ENCODE measurements at places on chromosomes 5 and 9.

- DNase-seq: no peak
Measured at GRCh38 chr9:4465910-4466309, 24.4 kb upstream of the SLC1A1 start.

DNA sequence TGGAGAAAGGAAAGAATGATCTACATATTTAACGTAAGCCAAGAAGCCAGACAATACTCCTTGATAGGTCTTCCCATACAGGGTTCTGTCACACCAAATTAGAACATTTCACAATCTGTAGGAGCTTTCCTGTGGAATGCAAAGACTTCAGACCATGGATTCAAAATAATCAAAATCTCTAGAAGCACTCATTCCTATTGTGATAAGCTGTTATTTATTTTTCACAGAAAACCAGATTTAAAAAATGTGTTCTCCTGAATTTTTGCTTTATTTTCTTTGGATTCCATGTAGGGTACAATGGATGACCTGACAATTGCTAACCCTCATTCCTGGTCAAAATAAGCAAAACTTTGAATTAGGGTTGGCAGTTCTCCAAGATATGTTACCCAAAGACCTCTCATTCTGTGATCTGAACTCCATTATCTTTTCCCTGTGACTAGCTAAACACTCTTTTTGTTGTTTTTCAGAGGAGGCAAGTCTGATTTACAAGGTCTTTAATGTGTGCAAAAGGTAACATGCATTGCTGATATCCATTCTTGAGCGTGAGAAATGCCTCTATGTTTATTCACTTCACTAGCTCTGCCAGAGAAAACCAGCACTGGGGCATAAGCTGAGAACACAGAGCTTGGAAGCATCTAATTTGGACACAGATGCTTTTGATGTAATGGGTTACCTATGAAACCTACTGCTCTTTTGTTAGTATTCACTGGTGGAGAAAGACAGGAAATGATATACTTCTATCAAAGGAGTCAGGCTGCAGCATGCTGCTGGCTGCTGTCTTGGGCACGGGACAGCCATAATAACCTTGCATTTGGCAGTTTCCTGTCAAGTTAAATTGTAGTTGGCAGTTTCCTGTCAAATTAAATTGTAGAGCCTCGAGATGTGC, 31.4 kb downstream of the ACTBL2 start:
- no peak for DNase-seq

DNA sequence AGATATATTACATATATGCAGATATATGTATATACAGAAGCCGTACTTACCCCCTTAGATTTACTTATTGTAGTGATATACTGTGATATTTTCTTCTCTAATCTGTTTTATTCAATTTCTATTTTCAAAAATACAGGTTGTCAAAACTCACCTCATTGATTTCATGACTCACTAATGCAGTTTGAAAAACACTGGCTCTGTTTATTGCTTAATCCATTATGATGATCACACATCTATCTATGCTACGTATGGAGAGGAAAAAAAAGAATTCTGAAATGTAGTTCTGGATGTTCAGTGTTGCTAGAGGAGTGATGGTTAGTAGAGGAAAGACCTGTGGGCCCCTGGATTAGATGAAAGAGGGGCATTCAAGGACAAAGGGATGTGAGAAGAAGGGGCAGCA, 121.0 kb upstream of the RPS23 start:
- no peak for DNase-seq

DNA sequence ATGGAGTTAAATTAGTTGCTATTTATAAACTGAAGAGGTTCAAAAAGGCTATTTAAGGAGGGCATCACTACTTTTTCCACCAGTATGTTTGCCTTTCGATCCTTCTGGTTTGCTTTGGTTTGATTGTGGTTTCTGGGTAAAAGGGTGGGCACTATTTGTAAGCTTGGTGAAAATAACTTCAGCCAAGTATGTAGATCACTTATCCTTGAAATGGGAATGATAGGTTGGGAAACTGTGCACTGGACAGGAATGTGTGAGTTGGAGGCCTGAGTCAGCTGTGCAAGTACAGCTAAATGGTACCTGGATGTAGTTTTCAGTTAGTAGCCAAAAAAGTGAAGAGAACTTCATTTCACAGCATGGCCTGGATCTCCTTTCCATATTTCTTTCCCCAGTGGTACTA, 466.2 kb downstream of the ENC1 start:
- DNase-seq: no peak

DNA sequence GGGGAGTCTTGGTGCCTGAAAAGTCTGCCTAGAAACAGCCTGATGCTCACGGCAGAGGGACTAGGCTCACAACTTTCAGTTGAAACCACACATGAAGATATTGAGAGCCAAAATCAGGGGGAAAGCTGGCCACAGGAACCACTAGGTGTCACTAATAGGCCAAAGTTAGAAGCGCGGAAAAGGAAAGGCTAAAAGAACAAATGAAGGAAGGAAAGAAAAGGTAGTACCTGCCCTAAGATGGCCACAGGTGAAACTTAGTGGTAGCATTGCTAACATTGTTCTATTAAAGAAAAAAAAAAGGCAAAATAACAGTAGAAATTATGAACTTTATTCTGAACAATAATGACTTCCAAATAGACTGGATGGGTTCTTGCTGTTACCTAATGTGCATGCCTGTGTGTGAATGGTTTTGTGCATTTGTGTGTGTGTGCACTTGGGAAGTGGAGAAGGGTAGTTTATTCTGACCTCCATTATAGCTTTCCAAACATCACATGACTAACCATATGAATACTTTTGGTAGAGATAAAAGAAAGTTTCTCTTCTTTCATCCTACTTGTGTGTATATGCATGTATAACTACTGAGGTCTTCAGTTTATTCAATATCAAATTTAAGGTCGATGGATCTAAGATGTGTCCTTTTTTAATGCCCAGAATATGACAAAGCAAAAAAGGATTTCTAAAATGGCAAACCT, 2.1 kb upstream of the RFESD start:
- no peak for DNase-seq

DNA sequence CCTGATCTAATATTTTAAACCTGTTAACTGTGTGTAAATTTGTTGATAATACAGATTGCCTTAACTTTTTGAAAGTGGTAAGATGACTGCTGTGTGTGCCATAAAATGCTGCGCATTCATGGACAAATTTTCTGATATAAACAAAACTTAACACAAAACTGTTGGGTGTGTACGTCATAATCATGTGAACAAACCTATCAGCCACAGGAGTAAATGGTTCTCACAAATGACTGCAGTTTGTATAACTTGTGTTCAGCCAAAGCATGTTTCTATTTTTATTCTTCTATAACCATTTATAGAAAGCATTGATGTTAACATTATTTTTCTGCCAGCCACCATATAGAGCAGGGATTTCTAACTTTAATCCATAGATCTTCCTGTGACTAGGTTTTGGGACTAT, 21.5 kb downstream of the CAMK4 start:
- no peak for DNase-seq

- no peak for DNase-seq
Measured at GRCh38 chr5:14948383-14948782, 76.8 kb upstream of the ANKH start.

DNA sequence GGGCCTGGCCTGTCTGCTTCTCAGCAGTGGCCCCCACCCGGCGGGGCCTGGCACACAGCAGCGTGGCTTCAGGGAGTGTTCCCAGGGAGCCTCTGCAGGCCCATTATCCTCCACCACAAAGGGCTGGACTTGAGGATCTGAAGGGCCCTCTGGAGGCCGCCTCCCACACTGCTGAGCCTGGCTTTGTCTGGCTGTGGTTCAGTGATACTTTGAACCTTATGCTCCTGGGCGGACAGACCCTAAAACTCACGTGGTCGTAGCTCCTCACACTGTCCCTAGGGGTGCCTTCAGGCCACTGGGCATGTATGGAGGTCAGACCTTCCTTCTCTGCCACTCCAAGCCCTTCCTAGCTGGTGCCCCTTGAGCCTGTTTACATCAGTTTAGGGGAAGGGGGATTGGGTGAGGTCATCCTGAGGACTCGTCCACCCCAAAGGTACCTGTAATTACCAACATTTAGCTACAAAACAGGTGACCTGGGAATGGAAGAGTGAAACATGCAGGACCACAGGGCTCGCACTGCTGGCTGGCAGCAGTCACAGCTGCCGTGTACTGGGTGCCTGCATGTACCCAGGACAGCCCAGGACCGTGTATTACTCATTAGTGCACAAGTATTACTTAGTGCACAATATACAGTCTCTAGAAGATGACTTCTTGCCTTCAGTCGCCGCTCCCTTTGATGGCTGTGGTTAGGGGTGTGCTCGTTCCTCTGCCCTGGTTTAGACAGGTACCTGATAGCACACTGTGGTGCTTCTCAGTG, 8.5 kb downstream of the GRHPR start:
- no peak for DNase-seq

DNA sequence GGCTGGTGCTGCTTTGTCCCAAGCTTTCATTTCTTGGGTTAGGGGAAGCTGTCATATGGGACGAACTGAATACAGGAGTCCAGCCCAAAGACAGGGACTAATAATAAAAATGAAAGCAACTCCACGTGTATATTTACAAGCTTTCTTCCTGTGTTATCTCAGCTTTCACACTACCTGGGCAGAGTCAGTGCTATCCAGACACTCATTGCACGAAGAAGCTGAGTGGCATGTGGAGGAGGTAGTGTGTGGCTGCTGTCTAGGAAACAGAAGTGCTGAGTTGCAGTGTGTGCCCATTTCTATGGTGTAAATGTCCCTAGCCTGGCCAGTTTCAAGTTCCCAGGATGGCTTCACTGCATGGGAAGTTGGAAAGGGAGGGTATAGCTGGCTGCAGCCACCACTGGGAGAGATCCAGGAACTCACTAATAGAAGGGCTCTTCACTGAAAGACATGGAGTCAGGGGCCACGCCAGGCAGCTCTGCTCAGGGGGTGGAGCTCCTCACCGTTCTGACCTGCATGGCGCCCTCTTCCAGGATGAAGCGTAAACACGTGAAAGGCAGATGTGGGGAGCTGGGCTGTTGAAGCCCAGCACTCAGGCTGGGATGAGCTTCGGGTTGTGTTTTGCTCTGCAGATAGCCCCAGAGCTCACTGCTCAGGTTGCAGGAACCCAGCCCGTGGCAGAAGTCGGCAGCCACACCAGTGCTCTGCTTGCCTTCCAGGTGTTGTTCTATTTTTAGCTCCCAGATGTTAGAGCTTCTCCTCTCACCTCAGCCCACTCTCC, 116.9 kb downstream of the IRX2 start:
- no peak for DNase-seq

DNA sequence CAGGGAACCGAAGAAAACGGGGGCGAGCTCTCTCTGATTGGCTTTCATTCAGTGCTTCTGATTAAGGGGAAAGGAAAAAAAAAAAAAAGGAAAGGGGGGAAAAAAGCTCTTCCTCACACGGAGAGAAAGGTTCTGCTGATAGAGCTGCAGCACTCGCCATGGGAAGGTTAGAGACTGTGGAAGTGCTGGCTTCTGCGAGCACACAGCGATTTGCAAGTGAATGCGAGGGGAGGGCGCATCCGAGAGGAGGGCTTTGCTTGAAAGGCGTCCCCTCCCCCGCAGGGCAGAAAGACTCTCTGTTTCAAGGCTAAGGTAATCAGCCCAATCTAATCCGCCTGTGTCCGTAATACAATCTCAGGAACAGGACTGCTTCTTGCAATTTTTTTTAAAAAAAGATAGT, at the start of gene CDH10:
TSS of gene CDH10 (minus strand) at position 218 of the 400 bp plus-strand sequence. CDS start 51,488 bp downstream, outside the sequence.
- DNase-seq: no peak

DNA sequence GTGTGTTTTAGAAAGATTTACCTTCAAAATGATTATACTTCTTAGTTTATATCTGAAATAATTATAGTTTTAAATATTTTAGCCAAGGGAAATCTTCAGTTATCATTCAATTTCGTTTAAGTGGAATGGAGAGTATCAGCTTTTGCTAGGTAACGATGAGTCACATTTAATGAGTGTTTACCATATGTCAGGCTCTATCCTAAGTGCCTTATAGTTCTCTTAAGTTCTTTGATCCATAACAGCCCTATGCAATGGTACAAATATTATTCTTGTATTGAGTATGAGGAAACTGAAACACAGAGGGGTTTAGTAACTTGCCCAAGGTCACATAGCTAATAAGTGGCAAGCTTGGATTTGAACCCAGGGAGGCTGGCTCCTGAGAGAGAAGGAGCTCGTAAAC, 37.5 kb upstream of the SHB start:
- DNase-seq: no peak

DNA sequence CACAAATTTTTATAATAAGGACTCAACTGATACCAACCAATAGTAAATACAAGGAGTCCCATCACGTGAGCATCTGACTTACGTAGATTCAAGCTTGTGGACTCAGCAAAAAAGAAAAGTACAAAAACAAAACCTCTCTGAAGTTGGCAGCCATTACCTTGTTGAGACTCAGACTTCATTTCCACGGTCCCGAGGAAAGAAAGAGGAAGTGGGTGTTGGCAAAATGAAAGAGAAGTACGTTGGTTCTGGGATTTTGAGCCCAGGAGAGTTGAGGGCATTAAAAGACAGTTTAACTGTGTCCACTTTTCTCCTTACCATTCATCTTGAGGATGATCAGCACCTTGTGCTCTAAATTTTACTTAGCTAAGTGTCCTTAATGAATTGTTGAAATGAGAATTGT, 26.7 kb downstream of the NCBP1 start:
- no peak for DNase-seq

DNA sequence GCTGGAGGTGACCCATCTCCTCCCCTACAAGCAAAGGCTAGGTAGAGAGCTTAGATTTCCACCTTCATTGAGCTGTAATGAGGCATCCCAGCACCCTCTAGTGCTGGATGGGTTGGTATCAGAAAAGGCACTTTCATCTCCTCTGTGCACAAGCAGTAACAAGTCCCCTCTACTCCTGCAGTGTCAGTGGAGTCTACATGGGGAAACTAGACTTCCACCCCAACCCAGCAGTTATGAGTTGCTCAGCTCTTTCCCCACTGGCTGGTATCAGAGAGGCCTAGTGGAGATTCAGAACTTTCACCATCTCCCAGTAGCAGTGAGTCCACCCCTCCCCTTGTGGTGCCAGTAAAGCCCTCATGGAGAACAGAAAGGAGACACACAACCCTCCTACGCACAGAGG, 17.9 kb downstream of the FCN1 start:
- DNase-seq: no peak

GRCh38 chr9:79812099-79812498, 240.3 kb downstream of the TLE4 start:
- no peak for DNase-seq

DNA sequence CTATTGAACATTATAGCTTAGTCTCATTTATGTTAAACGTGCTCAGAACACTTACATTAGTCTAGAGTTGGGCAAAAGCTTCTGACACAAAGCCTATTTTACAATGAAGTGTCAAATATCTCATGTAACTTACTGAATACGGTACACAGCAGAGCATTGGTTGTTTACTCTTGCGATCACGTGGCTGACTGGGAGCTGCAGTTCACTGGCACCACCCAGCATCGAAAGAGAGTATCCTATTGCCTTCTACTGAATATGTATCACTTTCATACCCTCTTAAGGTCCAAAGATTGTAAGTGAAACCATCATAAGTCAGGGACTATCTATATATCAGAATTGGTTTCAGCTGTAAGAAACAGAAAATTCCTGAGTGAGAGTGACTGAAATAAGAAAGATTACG, 42.6 kb upstream of the OSMR start:
- no peak for DNase-seq

All from activated CD4-positive, alpha-beta T cell treated with anti-CD3 and anti-CD28 coated beads, Interleukin-2, amount 50 U/mL, for 24 hours (primary cell).